Endothelial cell of umbilical vein (primary cell): ENCODE measurements at places on chromosomes 3 and 15. TPM values are rescaled to one million over a fixed set of nuclear protein-coding genes. Genes with fewer than 3 reads are reported as not detected.

Gene RGMA
- 0.13 TPM in 1 of 2 replicates, not detected in the other for total RNA-seq

Gene SPINT1
- 3.6 and 4.2 TPM in 2 replicates for total RNA-seq

DNA sequence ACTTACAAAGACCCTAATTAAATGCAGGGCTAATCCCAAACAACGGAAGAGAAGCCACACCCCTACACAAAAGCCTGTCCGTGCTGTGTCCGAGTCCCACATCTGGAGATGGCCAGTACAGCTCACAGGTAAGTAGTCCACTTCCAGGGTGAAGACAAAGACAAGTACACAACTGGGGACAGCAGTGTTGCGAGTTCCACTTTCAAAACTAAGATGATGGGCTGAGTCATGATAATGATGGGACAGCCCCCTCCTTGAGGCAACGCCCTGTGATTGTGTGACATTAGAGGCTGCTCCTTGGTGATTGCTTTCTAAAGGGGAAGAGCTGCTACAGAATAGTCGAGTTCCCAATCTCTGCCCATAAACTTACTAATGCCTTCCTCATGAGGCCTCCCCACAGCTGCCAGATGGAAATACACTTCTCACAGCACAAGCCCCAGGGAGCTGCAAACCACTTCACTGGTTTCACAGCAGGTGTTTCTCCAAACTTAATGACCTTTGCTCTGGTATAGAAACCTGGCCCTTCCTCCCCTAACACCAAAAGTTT lies 27.6 kb downstream of the RFT1 start:
- peaks cover 13% of the 10 kb centered on the region for H3K36me3 ChIP-seq
- peaks cover 16% of the 10 kb centered on the region for H3K4me1 ChIP-seq
- H3K27me3 ChIP-seq = no peaks in the 10 kb centered on the region
- no peak overlapping the region for H3K4me3 ChIP-seq
- DNase-seq = no peak

GRCh38 chr15:96402403-96402802 lies 71.9 kb downstream of the NR2F2 start:
- H3K4me1 ChIP-seq = no peaks in the 10 kb centered on the region
- no peak for DNase-seq
- no peaks in the 10 kb centered on the region for H3K27me3 ChIP-seq
- H3K4me3 ChIP-seq = no peak overlapping the region
- no peaks in the 10 kb centered on the region for H3K36me3 ChIP-seq

DNA sequence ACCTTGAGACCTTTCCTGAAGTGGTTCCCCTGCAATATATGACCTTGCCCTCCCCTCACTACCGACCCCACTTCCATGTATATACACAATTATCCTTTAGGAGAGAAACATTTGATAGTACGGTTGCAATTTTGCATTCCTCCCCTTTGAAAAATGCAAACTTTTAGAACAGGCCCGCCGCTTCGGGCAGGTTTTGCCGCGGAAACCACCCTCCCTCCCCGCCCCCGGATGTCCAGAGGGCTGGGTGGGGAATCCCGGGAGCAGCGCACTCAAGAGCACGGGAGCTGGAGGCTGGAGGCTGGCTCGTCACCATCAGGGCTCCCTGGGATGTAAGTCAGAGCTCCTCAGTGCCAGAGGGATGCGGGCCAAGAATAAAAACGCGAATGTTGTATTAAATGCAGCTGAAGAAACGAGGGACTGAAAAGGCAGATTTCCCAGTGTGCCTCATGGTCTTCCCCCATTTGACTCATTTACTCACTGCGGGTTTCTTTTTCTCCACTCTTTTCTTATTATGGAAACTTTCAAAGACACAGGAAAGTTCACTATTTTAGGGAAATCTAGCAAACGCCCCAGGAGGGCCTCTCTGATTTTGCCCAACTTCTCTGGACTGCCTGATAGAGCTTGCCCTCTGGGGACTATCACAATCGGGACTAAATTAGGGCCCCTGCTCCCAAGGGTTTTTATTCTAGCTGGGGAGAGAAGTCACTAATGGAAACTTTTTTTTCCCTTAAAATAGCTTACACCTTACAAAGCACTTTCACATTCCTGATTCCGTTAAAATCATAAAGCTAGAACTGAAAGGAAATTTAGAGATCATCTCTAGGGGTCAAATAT lies 2.9 kb upstream of the USP3 start:
- H3K36me3 ChIP-seq = no peaks in the 10 kb centered on the region
- no peak overlapping the region for H3K4me3 ChIP-seq
